ENCODE measurements at places on chromosomes 4 and X.

DNA sequence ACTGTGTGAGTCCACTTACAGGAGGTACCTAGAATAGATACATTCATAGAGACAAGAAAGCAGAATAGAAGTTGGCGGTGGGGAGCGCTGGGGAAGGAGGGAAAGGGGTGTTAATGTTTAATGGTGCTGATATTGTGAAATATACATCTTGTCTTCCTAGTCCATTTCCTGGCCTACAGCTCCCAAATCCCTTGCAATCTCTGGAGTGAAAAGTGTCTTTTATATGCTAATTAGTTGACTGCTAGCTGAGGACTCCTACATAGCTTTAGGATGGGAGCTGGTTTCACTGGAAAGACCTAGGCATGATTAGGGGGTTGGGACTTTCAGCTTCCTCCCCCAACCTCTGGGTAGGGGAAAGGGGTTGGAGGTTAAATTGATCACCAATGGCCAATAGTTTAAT lies 36.0 kb downstream of the FUNDC1 start:
- no peak for DNase-seq

GRCh38 chrX:49862093-49862492 lies 17.2 kb upstream of the USP27X start:
- DNase-seq, result no peak

DNA sequence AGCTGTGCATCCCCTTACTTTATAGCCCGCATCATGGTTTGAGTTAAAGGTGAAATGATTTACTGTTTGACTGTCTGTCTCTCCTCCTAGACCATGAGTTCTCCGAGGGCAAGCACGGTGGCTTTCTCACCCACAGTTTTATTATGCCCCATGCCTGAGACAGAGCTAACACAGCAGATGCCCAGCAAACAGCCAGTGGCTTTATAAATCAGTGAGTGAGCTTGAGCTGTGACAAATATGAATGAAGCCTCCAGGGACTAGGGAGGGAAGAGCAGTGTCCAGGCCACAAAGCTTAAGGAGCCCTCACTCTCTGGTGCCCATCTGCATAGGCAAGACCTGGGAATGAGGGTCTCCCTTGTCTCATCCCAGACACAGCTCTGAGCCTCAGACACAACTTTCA lies 57.9 kb downstream of the FHDC1 start:
- no peak for DNase-seq

DNA sequence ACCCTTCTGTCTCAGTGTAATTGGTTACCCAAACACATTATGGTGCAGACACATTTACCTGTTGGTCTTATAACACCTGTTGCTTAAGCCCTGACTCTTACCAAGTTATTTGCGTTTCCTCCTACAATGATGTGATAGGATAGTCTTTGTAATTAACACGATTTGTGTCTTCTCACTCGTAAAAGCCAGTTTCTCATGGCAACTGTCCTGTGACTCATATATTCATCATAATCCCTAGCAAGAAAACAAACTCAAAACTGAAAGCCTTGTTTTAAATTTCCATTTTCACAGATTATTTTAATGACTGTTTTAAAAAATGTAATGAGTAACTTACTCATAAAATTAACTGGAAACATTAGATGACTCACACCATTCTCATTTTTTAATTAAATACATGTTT lies 495.2 kb downstream of the NLGN4X start:
- DNase-seq, result no peak

DNA sequence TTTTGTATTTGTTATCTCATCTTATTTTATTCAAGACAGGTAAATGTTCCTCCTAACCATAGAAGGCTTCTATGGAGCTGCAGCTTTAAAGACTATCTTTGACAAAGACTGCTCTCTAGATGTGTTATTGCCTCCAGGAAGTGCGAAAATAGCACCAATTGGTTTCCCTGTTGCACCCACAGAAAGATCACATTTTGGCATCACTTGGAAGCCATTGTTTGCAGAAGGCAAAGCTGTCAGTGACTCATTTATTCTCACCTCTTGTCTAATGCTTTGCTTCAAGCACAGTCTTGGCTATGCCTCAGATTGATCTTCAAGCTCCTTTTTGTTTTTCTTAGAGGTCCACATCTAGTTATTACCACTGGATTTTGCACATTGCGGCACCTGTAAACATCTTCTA lies 150.3 kb downstream of the PCDH7 start:
- no peak for DNase-seq

DNA sequence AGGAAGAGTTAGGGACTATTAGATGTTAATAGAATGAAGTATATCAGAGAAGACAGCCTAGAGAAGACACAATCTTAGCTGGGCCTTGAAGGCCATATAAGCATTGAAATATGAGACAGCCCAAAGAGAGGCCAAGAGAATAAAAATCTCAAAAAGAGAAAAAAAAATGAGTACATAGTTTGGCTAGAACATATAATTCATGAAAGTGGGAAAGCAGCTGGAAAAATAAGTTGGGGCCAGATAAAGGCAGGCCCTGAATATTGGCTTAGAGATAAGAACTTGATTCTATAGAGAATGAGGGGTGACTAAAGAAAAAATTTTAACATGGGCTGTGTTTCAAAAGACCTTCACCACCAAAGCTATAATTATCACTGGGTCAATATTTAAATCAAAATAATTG lies 7.4 kb upstream of the UTP3 start:
- no peak for DNase-seq

- no peak for DNase-seq
Measured at GRCh38 chr4:175772170-175772705, 39.8 kb downstream of the GPM6A start.

DNA sequence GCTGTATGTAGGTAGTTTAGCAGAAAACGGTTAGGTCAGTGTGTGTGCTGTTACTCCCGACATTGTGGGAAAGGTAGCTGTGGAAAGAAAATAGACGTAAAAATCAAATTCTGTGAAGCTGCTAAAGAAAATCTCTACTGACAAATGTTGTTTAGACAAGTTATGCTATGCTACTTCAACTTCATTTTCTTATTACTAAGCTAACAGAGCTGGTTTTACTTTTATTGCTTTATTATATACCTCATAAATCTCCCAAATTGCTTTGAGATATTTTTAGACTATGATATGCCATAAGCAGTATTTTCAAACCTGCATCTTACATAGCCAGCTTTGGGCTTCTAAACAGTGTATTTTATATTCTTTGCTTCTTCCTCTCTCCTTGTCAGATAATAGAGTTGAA lies 108.2 kb upstream of the PACRGL start:
- DNase-seq, result no peak

DNA sequence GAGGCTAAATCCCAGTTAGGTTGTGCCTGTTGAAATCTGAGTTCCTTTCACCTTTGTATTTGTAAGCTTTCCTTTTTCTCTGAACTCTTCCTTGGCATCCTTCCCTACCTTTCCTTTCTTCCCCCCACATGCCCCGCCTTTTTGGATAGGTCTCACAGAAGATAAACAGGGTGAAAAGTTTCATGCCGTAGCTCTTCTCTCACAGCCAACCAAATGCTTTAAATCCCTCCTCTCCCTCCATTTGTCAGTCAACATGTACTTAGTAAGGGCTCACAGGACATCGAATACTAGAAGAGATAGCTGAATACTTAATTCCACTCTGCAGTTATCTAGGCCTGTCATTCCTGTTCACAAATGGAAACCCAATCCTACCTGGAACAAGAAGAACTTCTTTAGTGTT lies 107.1 kb upstream of the BMPR1B start:
- DNase-seq, result no peak

DNA sequence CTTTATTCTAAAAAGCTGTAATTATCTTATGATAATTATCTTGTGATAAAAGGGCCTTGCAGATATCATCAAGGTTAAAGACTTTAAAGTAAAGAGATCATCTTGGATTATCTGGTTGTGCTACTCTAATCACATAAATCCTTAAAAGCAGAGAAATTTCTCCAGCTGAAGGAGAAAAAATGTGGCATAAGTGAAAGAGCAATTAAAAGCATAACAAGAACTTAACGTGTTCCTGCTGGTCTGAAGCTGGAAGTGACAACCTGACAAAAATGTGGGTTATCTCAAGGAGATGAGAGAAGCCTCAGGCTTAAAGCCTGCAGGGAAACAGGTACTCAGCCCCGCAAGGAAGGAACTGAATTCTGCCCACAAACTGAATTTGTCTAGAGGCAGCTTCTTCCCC lies 449.1 kb upstream of the NDST4 start:
- DNase-seq, result no peak

DNA sequence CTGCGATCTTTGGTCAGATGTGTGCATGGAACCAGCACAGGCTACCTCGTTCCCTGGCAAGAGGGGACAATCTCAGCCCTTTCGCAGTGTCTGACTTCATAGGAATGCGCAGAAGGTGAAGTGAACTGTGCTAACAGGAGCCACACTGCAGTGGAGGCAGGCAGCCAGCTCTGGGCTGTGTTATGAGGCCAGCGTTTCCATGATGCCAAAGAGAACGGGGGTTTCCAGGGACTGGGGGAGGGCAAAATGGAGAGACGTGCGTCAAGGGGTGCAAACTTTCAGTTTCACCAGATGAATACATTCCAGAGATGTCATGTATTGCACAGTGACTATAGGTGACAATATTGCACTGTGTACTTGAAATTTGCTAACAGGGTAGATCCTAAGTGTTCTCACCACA lies 30.4 kb downstream of the CLDN34 start:
- DNase-seq, result no peak

GRCh38 chr4:145557720-145558119 lies 61.5 kb upstream of the MMAA start:
- DNase-seq, result peak; percentile 55

DNA sequence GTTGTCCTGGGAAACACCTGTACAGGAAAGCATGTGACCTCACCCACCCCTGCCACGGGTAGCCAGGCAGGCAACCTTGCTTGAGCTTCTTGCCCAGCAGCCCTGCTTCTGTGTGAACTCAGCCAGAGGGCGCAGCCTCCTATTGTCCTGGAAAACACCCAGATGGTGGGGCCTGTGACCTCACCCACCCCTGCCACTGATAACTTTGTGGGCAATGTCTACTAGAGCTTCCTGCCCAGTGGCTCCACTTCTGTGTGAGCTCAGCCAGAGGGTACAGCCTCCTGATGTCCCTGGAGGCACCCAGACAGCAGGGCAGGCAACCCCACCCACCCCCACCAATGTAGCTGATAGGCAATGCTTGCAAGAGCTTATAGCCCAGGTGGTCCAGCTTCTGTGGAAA lies 146.3 kb downstream of the DTHD1 start:
- no peak for DNase-seq

Measured in ACHN (cell line).